ENCODE measurements at places on chromosomes 4 and X. TPM values are rescaled to one million over a fixed set of nuclear protein-coding genes. Genes with fewer than 3 reads are reported as not detected.

GRCh38 chr4:17322514-17322913 is 189.4 kb downstream of the QDPR start:
- no peak for DNase-seq
- peaks cover 14% of the 10 kb centered on the region for H3K4me1 ChIP-seq
- no peaks in the 10 kb centered on the region for H3K36me3 ChIP-seq

Gene FABP2
- total RNA-seq = not detected

- no peak overlapping the region for H3K27ac ChIP-seq
- H3K27me3 ChIP-seq = no peaks in the 10 kb centered on the region
- H3K4me3 ChIP-seq = no peak overlapping the region
- no peaks in the 10 kb centered on the region for H3K4me1 ChIP-seq
Observed at GRCh38 chr4:103306870-103307375, 108.8 kb upstream of the CENPE start.

DNA sequence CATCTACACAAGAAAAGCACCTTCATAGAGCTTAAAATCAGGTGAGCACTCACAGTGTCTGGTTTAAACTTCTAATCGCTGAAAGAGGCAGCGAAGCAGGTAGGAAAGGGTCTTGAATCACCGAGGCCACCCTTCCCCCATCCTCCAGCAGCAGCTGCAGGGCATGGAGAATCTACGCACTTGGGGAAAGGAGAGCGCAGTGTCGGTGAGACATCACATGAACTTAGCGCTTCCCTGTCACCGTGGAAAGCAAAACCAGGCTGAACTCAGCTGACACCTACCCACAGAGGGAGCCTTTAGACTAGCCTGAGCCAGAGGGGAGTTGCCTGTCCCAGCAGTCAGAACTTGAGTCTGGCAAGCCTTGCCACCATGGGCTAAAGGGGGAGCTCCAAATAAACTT is 197.2 kb upstream of the ZFP42 start:
- no peaks in the 10 kb centered on the region for H3K4me1 ChIP-seq
- H3K27me3 ChIP-seq = no peaks in the 10 kb centered on the region
- no peak overlapping the region for H3K27ac ChIP-seq
- no peaks in the 10 kb centered on the region for H3K36me3 ChIP-seq
- no peak overlapping the region for H3K4me3 ChIP-seq

DNA sequence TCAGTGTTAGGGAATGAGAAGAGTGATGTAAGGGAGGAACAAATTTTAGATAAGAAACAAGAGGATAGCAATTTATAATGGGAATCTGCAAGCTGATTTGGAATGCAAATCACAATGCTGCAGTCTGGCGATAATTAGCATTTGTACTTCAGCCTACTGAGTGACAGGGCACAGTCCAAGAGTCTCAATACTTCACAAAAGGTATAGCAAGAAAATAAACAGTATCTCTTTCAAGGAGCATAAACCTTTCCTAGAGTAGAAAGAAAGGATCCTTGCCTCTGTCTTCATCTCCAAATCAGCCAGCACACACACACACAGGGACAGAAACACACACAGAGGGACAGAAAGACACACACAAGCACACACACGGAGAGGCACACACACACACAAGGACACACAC is 1.1 kb upstream of the GPM6A start:
- no peak for DNase-seq
- no peaks in the 10 kb centered on the region for H3K4me1 ChIP-seq
- H3K27ac ChIP-seq = no peak overlapping the region

Gene MEPE
- total RNA-seq = not detected

GRCh38 chr4:120009731-120010130 is 56.9 kb downstream of the MAD2L1 start:
- no peak overlapping the region for H3K27ac ChIP-seq
- no peaks in the 10 kb centered on the region for H3K4me1 ChIP-seq
- H3K27me3 ChIP-seq = no peaks in the 10 kb centered on the region
- H3K4me3 ChIP-seq = no peak overlapping the region

Gene CXCL3
- total RNA-seq = 4.0 TPM

- peaks cover 10% of the 10 kb centered on the region for H3K27me3 ChIP-seq
- no peak overlapping the region for H3K4me3 ChIP-seq
- no peaks in the 10 kb centered on the region for H3K36me3 ChIP-seq
Observed at GRCh38 chrX:107769581-107770317, 5.8 kb downstream of the TSC22D3 start.

Gene TRAPPC11
- 40.1 TPM for total RNA-seq

DNA sequence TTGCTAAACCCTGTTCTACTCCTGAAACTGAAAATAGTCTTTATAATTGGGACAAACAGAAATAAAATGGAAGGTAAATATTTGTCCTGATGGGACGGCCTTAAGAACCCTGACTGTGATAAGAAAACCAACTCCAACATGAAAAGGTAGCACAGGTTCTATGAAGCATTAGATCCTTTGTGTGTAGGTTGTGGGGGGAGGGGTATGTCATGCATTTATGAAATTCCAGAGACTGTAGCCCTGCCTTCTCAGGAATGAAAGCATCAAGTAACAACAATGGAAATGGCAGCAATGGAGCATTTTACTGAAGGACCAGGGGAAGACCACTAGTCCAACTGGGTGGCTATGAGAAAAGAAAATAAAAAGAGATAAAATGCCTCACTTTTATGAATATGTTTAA is 23.9 kb downstream of the CXXC4 start:
- H3K36me3 ChIP-seq = no peaks in the 10 kb centered on the region
- no peak overlapping the region for H3K4me3 ChIP-seq
- H3K27me3 ChIP-seq = no peaks in the 10 kb centered on the region
- no peak overlapping the region for H3K27ac ChIP-seq

Gene PRRG3
- total RNA-seq = 1.5 TPM

Gene LINC00632
- total RNA-seq = 24.5 TPM

- no peak overlapping the region for H3K4me3 ChIP-seq
- H3K36me3 ChIP-seq = no peaks in the 10 kb centered on the region
- no peaks in the 10 kb centered on the region for H3K4me1 ChIP-seq
- H3K27me3 ChIP-seq = no peaks in the 10 kb centered on the region
Observed at GRCh38 chrX:75131973-75132627, 24.0 kb downstream of the ABCB7 start.

Gene GAGE12E
- not detected for total RNA-seq

GRCh38 chrX:87310780-87311179 is 206.8 kb upstream of the KLHL4 start:
- DNase-seq = no peak
- H3K27ac ChIP-seq = no peak overlapping the region
- no peaks in the 10 kb centered on the region for H3K27me3 ChIP-seq
- H3K4me1 ChIP-seq = no peaks in the 10 kb centered on the region
- no peak overlapping the region for H3K4me3 ChIP-seq
- no peaks in the 10 kb centered on the region for H3K36me3 ChIP-seq

GRCh38 chr4:145613566-145614232 is 5.5 kb upstream of the MMAA start:
- H3K27ac ChIP-seq = no peak overlapping the region
- H3K4me1 ChIP-seq = peaks cover 8% of the 10 kb centered on the region
- H3K4me3 ChIP-seq = no peak overlapping the region

GRCh38 chr4:102761296-102761701 is 531 bp upstream of the MANBA start:
- no peak for DNase-seq
- H3K4me1 ChIP-seq = peaks cover 43% of the 10 kb centered on the region
- no peaks in the 10 kb centered on the region for H3K36me3 ChIP-seq
- no peaks in the 10 kb centered on the region for H3K27me3 ChIP-seq
- peak overlapping the region; percentile 99 for H3K27ac ChIP-seq

- no peak overlapping the region for H3K27ac ChIP-seq
- no peak overlapping the region for H3K4me3 ChIP-seq
- no peaks in the 10 kb centered on the region for H3K4me1 ChIP-seq
Observed at GRCh38 chrX:7220121-7220520, 72.2 kb upstream of the PUDP start.

DNA sequence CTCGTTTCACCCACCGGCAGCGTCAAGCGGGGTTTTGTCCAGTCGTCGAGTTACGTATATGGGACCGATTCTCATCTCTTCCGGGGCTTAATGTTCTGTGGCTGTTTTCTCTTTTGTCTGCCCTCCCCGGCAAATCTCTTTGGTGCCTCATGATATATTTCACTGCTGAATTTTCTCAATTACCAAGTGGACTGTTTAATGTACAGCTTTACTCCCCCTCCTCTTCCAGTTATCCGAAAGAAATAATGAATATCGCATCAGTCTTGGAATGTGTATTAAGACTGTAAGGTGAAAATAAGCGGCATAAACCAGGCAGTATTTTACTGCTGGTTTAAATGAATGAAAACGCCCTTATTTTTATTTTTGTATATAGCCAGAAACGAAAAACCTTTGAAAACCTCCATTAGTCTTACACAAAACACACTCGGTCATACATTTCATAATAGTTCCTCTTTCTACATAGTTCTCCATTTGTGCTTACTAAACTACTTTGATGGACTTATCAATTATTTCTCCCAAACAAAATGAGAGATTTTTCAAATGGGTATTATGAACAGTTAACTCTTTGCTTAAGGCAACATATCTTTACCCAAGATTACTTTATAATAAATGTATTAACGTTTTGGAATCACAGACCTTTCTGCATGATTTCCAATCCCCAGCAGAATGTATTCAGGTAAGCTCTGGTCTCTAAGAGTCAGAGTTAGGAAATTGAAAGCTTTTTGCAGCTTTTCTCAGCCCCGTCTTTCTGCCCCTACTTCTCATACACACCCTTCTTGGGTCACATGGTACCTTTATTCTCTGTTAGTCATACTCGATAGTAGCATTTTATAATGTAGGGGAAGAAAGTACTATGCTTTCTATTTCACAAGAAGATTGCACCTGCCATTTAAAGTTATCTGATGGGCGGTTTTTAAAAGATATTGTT is 979 bp downstream of the RP2 start:
- no peak for DNase-seq
- H3K4me3 ChIP-seq = peak overlapping the region; percentile 59
- H3K27ac ChIP-seq = peak overlapping the region; percentile 93
- H3K4me1 ChIP-seq = peaks cover 30% of the 10 kb centered on the region

Gene SPP1
- 2.5 TPM for total RNA-seq

Gene C4orf50
- 0.29 TPM for total RNA-seq

- H3K27ac ChIP-seq = no peak overlapping the region
- no peaks in the 10 kb centered on the region for H3K36me3 ChIP-seq
- no peak for DNase-seq
- H3K27me3 ChIP-seq = no peaks in the 10 kb centered on the region
- H3K4me1 ChIP-seq = no peaks in the 10 kb centered on the region
Observed at GRCh38 chr4:5552451-5552850, 155.9 kb downstream of the EVC2 start.

DNA sequence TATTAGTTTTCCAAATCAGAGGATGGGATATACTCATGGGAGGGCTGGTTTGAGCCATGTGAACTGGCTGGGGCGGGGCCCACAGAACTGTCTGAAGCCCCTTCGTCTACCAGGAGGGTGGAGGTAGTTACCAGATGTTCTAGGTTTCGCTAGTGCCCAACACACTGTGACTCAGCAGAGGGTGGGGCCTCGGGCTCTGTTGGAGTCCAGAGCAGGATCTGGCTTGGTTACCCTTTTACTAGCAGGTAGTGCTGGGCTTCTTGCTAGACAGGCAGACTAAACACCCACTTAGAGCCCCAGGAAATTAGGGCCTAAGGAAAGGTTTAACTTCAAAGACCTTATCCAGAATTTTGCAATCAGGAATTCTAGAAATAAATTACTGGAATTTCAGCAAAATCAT is 56.2 kb upstream of the CHRDL1 start:
- H3K27ac ChIP-seq = no peak overlapping the region
- DNase-seq = no peak
- no peak overlapping the region for H3K4me3 ChIP-seq

DNA sequence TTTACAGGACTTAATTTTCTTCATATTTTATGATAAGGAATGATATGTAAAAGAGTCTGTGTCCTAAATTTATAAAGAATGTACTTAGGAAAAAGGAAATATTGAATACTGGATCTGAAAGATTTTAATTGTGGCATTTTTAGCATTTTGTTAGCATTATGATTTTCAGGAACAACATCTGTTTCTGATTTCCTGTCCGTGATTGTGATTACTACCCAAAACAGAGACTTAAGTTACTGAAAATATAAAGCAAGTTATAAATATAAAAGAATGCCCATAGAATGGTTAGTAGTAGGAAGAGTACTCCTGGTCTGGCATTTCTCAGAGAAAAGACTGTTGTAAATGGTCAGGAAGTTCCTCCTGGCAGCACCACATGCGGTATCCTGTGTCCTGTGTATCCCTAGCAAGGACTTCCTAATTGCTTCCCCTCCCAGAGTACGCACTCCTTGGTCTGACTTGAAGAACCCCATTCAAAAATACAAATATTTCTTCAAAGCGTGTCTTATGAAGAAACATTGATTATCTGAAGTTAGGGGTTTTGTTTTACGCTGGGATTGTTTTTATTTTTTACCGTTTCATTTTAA is 88.9 kb downstream of the RS1 start:
- no peak overlapping the region for H3K4me3 ChIP-seq
- no peak for DNase-seq
- no peaks in the 10 kb centered on the region for H3K27me3 ChIP-seq
- H3K27ac ChIP-seq = no peak overlapping the region
- no peaks in the 10 kb centered on the region for H3K4me1 ChIP-seq
- no peaks in the 10 kb centered on the region for H3K36me3 ChIP-seq

Gene MAML3
- 14.9 TPM for total RNA-seq

DNA sequence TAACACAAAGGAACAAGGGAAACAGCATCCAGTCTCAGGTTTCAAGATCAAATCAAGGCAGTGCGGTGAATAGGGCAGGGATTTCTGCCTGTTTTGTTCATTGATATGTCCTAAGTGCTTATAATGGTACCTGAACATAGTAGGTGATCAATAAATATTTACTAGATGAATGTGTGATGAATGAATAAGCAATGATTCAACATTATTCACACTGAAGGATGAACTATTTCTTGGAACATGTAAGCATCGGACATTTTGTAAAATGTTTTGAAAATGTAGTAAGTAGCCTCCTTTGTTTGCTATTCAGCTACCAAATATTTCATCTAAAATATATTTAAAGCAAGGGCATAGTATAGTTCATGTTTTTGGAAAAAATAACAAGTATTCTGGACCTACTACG is 67.8 kb downstream of the USP38 start:
- no peak overlapping the region for H3K27ac ChIP-seq
- no peaks in the 10 kb centered on the region for H3K4me1 ChIP-seq
- no peaks in the 10 kb centered on the region for H3K36me3 ChIP-seq
- no peak overlapping the region for H3K4me3 ChIP-seq

Gene ZNF732
- not detected for total RNA-seq

Gene TMSB4X
- total RNA-seq = 6,343 TPM

- peaks cover 3% of the 10 kb centered on the region for H3K27me3 ChIP-seq
- no peak overlapping the region for H3K4me3 ChIP-seq
- H3K4me1 ChIP-seq = peaks cover 10% of the 10 kb centered on the region
- DNase-seq = no peak
- H3K27ac ChIP-seq = no peak overlapping the region
Observed at GRCh38 chrX:39903937-39904336, 193.8 kb downstream of the BCOR start.

Gene ART3
- total RNA-seq = 3.4 TPM

Gene SCD5
- 5.5 TPM for total RNA-seq

GRCh38 chr4:79281566-79282359 is 44.1 kb downstream of the NAA11 start:
- H3K27me3 ChIP-seq = no peaks in the 10 kb centered on the region
- no peak overlapping the region for H3K27ac ChIP-seq
- no peaks in the 10 kb centered on the region for H3K4me1 ChIP-seq
- no peaks in the 10 kb centered on the region for H3K36me3 ChIP-seq
- no peak overlapping the region for H3K4me3 ChIP-seq
- no peak for DNase-seq
